ENCODE measurements at places on chromosomes 13 and 19.

DNA sequence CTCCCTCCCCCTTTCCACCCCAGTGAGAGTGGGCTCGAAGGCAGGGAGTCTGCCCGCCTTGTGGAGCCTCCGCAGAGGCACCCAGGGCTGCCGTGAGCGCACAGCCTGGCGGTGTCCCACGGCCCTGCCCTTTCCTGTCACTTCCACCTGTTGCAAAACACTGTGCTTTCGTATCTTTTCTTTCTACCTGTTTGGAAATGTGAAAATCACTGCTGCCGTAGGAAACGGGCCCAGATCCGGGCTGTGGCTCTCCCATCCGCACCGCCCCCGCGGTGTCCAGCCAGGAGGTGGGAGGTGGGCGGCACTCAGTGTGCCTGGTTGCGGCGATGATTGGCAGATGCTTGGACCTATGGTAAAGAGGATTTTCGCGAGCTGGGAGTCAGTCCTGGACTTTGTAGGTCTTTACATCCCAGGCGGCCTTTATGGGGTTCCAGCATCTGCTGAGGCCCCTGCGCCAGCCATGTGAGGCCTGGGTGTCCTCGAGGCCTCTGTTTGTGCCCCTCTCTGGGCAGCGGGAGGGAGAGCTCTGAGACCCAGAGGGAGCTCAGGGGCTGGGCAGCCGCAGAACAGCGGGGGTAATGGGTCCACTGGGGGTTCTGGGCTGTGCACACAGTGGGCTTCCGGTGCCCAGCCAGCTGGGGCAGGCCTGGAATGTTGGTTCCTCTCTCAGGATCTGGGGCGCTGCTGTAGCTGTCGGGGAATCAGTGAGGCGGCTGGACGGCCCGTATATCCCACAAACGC is 6.1 kb downstream of the STK11 start:
- DNase-seq = no peak

- DNase-seq = no peak
These were observed 114.4 kb downstream of the ZAR1L start for GRCh38 chr13:32200741-32201140.

GRCh38 chr19:57031106-57031505 is 88.7 kb upstream of the USP29 start:
- DNase-seq = no peak

- DNase-seq = no peak
These were observed 27.4 kb upstream of the SACS start for GRCh38 chr13:23460921-23461320.

DNA sequence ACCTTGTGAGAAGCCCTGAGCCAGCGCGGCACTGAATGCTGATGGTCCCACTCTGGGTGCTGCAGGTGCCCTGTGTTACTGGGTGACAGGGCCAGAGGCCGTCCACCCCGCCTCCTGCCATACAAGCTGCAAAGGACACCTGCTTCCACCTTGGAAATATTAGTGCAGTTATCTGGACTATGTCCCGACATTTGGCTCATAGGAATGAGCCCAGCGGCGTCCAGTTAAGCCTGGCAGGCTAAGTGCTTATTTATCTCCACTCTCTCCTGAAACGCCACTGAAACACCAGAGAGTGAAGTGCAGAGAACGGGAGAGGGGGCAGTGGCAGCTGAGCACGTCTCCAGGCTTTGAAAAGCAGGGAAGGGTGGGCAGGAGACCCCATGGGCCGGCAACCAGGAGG is 145.8 kb downstream of the KDM4B start:
- DNase-seq = no peak

- no peak for DNase-seq
These were observed 491.2 kb downstream of the GPC5 start for GRCh38 chr13:91889641-91890040.

DNA sequence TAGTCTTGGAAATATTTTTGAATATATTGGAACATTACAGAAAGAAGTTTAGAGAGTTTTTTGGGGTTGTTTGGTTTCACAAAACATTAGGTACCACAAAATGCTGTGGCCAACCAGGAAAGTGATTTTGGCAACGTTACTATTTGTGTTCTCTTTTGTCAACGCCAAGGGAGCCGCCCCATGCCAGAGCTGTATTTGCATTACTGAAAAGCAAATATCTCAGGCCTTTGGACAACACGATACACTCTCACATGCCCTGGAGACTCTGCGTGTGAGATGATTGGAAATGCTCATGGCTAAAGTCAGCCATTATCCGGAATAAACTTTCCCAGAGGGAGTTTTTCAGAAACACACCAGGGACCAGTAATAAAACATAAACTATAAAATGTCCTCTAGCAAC is 324.6 kb downstream of the SHISA2 start:
- DNase-seq = no peak

DNA sequence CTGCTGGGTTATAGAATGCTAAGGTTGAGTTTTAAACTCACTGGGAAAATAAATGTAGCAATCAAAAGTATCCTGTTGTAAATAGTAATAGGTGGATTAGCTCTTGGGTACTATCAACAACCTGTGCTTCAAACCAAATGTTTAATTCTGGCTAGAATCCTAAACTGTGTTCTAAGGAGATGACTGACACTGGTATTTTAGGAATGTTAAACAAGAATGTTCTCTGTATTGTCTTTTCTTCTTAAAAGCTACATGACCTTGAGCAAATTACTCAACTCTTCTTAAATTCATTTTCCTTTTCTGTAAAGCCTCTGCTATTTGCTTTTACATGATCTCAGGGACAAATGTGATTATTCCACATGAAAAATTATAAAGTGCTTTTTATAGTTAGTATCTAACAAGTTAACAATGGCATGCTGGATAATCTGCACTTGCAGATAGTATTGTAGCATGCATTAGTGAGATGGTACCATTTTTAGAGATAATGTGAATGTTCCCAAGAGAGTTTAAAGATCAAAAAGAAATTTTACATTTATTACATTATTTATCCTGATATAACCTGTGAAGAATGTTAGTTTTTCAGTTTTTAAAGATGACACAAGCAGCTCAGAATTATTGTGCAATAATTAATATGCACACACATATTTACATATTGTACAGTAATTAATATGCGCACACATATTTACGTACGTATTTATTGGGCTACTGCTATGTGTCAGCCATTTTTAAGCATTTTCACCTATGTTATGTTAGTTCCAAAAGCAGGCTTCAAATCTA is 13.6 kb upstream of the EPSTI1 start:
- no peak for DNase-seq

- DNase-seq = no peak
These were observed 114.8 kb downstream of the LRCH1 start for GRCh38 chr13:46667687-46668281.

DNA sequence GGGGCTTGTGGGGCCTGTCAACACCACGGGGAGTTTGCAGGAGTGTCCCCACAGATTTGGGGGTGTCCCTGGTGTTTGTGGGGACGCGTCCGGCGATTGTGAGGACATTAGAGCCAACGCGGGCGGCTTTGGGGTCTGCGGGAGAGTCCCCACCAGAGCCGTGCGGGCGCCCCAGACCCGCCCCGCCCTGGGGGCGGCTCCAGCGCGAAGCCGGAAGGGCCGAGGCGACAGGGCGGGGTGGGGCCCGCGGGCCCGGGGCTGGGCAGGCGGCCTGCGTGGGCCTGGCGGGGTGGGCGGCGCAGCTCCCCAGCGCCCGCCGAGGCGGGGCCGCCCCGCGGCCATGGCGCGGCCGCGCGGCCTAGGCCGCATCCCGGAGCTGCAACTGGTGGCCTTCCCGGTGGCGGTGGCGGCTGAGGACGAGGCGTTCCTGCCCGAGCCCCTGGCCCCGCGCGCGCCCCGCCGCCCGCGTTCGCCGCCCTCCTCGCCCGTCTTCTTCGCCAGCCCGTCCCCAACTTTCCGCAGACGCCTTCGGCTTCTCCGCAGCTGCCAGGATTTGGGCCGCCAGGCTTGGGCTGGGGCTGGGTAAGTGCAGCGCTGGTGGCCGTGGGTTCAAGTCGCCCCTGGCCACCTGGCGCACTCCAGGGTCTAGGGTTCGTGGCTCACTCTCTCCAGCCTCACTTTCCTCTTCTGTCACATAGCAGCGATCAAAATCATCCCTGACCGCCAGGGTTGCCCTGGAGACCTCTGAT is 10.3 kb downstream of the PDE4A start:
- no peak for DNase-seq

GRCh38 chr19:33868076-33868735 is 71.5 kb downstream of the KCTD15 start:
- no peak for DNase-seq

- no peak for DNase-seq
These were observed 6.1 kb downstream of the SAFB start for GRCh38 chr19:5628919-5629481.

DNA sequence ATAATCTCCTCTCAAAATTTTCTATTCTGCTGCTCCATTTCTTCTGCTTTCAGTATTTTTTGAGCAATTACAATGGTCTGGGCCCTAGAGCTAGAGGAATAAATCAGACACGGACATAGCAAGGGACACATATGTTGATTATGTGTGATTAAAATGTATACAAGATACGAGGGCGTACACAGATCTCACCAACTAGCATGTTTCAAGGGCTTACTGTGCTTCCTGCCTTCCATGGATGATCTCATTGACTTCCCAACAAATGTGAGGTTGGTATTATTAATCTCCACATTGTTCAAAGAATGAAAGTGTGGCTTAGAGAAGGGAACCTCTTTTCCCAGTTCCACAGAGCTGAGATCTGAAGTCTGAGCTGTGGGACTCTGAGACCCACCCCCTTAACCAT is 9.1 kb downstream of the PLD3 start:
- DNase-seq = no peak

GRCh38 chr19:49056101-49056901 is 1.2 kb downstream of the CGB7 start:
- DNase-seq = no peak

DNA sequence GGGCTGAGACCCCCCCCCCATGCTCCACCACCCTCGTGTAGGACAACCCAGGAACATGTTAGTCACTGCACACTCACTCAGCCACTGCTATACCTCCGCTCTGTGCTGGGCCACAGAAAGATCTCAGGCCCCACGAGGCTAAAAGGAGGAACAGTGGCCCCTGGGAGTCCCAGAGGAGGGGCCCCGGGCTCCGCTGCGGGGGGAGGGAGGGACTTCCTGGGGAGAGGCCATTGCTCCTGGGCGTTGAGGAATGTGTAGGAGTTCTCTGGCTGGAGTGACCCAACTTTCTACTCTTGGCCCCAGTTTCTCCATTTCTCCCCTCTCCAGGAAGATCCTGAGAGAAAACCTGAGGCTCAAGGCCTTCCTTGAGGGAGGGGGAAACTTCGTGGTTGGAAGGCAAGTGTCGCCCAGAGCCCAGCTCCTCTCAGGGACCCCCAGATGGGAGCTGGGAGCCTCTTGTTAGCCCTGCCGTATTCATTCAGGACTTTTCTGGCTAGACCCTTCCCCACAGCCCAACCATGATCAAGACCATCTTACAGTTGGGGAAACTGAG is 13.6 kb downstream of the ONECUT3 start:
- no peak for DNase-seq

GRCh38 chr13:20342311-20342710 is 110.2 kb upstream of the GJB6 start:
- no peak for DNase-seq

DNA sequence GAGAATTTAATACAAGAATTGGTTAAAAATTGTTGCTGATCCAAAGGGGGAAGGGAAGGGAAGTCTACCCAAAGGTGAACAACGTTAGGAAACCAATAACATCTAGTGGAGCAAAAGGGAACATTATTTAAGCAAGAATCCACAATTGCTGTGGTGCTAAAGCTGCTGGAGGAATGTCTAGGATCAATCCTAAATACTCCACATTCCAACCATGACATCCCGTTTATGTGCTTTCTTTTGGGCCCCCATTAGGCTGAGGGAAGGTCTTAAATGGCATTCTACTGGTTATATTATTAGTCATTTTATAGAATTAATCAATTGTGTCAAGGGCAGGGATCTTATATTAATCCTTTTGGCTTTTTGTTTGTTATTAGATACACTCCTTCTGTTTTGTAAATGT is 39.9 kb upstream of the VWA8 start:
- no peak for DNase-seq

- no peak for DNase-seq
These were observed 15.1 kb downstream of the CCDC97 start for GRCh38 chr19:41324921-41325639.

GRCh38 chr13:80214050-80214449 is 126.9 kb downstream of the SPRY2 start:
- DNase-seq = no peak

GRCh38 chr13:99352351-99353245 is 45.4 kb upstream of the GPR183 start:
- DNase-seq = no peak

DNA sequence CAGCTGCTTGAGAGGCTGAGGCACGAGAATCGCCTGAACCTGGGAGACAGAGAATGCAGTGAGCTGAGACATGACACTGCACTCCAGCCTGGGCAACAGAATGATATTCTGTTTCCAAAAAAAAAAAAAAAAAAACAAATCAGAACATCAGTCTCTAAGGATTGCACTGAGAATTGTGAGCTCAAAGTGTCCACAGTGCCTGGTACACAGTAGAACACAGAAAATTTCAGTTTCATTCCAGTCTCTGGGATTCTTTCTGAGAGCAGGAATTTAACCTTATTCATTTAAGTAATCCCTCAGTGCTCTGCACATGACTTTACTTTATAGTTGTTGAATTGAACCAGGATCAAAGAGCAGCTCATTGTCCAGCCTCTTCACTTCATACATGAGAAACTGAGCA is 25.9 kb upstream of the GATAD2A start:
- DNase-seq = no peak

DNA sequence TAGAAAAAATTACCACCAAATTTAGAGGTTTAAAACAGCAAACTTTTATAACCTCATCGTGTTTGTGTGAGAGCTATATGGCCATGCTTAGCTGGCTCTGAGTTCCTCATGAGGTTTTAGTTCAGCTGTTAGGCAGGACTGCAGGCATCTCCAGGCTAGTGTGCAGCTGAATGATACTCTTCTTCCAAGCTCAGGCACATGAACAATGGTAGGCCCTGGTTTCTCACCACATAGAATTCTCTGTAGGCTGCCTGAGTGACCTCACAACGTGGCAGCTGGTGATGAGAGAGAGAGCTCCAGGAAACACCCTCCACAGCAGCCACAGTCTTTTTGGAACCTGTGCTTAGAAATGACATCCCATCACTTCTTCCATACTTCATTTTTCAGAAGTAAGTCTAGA is 540.6 kb upstream of the MIR17HG start:
- DNase-seq = no peak

- no peak for DNase-seq
These were observed 9.4 kb downstream of the USHBP1 start for GRCh38 chr19:17255150-17255621.

DNA sequence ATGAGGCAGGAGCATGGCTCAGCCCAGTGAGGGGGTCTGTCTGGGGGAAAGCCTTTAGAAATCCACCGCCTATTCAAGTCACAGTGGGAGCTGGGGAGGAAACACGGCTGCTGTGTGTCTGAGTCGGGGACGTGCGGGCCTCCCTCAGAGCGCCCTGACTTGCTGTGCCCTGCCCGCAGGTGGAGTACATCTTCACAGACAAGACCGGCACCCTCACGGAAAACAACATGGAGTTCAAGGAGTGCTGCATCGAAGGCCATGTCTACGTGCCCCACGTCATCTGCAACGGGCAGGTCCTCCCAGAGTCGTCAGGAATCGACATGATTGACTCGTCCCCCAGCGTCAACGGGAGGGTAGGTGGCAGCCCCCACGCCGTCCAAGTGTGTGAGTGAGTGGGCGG is 137.8 kb upstream of the MCF2L start:
- DNase-seq = no peak

- no peak for DNase-seq
These were observed 358.1 kb downstream of the COG6 start for GRCh38 chr13:40013554-40013953.

All from activated CD4-positive, CD25-positive, alpha-beta regulatory T cell (primary cell).